ENCODE measurements at places on chromosomes 3 and 15.

DNA sequence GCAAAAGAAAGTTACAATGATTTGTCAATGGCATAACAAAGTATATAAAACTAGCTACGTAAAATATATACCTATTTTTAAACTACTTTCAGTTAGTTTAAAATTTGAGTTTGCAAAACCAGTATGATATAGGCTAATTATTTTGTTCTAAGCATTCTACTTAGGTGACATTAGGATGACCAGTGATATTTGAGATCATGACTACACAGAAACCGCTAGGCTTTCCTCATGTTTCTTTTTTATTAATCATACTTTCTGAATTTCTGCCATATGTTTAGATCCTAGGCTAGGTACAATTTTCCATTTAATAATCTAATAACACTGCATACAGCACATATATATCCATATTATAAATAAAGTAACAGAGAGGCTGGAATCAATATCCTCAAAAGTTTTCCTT, 52.4 kb upstream of the XRN1 start:
- no peak for DNase-seq

- DNase-seq, result no peak
Measured at GRCh38 chr3:129596194-129597086, 10.0 kb downstream of the PLXND1 start.

- DNase-seq, result no peak
Measured at GRCh38 chr3:36814066-36814717, 49.8 kb upstream of the DCLK3 start.

- DNase-seq, result no peak
Measured at GRCh38 chr3:18786650-18787323, 361.5 kb upstream of the KCNH8 start.

DNA sequence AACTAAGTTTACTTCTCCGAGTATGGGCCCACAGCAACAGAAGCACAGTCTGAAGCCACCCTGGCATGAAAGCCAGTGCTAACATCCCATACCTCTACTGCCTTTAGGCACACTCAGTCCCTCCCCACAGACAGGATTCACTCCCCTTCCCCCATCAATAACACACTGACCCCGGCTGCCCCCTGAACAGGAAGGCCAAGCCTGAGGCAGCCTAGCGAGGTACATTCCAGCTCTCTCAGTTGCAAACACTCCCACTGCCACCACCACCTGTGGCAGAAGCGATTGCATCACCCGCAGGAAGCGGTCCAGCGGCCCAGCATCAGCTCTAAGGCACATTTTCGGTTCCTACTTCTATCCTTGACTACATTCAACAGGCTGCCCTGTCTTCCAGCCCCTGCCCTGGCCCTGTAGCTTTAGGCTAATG, 7.0 kb upstream of the BMF start:
- DNase-seq, result peak; percentile 34

- no peak for DNase-seq
Measured at GRCh38 chr15:85499371-85499887, 119.0 kb downstream of the AKAP13 start.

DNA sequence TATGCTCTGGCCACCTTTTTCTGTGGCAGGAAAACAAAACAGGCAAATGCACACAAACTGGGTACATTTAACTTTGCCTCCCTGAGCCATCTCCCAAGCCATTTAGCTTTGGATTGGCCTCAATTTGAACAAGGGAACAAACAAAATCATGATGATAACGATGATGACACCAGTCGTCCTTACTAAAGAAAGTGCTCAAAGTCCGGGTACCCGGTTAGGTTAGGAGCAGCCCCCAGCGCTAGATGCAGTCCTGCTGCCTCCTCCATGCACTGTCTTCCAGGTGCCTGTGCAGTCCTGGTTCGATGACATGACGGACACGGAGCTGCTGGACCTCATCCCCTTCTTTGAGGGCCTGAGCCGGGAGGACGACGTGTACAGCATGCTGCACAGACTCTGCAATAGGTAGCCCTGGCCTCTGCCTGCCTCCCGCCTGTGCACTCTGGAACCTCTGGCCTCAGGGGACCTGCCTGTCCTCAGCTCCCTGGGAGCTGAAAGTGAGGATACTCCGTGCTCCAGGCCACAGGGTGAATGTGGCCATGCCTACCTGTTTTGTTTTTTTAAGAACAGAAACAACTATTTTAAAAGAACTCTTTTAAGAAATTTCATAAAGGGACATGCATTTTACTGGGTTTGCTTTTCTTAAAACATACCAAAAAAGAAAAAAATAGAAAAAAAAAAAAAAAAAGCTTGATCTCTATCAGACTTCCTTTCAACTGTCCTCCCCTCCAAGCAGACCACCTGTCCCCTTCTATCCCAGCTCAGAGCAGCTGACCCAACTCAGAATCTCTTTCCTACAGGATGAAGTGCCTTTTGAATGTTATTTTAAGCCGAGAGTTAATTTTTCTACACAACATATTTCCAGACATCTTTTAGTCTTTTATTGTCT, 9.9 kb upstream of the VILL start:
- no peak for DNase-seq

DNA sequence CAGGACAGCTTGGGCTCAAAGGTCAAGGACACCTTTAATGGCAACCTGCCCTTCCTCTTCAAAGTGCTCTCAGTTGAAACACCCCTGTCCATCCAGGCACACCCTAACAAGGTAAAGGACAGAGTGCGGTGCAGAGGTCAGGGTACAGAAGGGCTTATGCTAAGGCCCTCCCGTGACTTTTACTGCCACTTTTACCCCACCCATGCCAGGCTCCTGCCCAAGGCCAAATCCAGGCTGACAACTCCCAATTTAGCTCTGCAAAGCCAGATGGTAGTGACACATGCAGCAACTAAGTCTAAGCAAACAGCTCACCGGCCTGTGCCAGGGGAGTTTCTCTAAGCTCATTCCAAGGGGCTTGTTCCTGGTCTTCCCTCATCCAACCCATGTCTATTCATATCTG, 1.6 kb downstream of the MPI start:
- no peak for DNase-seq

DNA sequence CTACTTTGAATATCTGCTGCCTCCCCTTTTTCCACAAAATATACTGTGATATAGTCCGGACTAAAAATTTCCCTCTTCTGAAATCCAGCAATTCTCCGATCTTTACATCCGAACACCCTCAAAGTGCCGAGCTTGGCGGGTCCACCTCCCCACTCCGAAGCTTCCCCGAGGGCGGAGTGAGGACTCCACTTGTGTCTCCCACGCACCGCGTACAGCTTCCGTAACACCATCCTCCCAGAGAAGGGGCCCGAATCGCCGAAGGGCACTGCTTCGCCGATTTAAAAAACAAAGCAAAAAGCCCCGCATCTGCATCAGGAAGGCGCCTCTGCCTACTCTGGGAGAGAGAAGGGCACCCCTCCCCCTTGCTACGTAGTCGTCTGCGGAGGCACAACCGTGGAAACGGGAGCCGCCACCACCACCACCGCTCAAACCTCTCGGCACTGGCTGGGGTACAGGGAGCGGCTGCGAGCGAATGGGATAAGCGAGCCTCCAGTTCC, 551 bp downstream of the NCBP2 start:
- DNase-seq, result peak; percentile 52

GRCh38 chr15:65773386-65774111, 18.5 kb downstream of the DENND4A start:
- no peak for DNase-seq

- DNase-seq, result no peak
Measured at GRCh38 chr3:65303431-65303830, 615.6 kb upstream of the ADAMTS9 start.

DNA sequence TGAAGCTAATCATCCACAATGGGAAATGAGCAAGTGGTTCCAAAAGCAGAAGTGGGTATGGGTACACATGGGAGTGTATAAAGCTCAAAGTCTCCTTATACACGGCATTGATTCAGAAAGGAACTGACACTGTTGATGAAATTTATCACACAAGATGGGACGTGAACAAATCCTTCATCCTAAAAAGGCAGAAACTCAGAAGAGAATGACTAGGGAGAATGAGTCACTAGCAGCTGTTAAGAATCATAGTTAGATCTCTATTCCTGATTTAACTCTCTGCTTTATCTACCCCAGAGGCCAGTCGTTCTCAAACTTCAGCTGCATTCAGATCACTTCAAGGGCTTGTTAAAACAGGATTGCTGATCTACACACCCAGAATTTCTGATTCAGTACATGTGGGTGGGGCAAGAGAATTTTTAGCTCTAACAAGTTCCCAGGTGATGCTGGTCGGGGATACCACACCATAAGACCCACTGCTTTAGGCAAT, 97.7 kb upstream of the PHLDB2 start:
- DNase-seq, result no peak

- DNase-seq, result no peak
Measured at GRCh38 chr3:60386306-60386705, 864.9 kb downstream of the FHIT start.

DNA sequence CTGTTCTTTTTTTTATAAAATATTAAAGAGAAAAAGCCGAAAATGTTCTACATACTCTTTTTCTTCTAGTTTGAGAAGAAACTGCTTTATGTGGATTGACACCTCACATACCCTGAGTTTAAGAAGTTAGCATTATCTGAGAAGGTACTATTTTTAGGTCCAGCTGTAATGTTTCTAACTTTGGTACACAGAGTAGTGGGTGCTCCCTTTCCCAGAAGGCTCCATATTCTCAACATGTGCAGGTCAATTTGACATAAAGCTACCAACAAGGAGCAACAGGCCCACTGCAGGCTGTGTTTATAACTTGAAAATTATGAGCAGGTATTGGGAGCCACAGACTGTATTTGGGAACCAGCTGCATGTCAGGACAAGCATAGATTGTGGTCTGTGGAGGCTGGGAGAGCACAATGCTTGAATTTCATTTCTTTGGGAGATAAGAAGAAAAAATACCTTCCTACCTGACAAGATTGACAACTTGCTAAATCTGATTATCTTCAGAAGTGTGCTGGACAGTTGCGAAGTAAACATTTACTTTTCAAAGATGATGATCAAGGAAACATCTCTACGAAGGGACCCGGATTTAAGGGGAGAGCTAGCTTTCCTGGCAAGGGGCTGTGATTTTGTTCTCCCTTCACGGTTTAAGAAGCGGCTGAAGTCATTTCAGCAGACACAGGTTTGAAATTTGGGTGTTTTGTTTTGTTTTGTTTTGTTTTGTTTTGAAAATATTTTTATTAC, 57.2 kb downstream of the PPP2R3A start:
- DNase-seq, result no peak
